Sigmoid colon (tissue), 7 donors: ENCODE measurements at places on chromosomes 3 and 15. TPM values are rescaled to one million over a fixed set of nuclear protein-coding genes. Genes with fewer than 3 reads are reported as not detected.

DNA sequence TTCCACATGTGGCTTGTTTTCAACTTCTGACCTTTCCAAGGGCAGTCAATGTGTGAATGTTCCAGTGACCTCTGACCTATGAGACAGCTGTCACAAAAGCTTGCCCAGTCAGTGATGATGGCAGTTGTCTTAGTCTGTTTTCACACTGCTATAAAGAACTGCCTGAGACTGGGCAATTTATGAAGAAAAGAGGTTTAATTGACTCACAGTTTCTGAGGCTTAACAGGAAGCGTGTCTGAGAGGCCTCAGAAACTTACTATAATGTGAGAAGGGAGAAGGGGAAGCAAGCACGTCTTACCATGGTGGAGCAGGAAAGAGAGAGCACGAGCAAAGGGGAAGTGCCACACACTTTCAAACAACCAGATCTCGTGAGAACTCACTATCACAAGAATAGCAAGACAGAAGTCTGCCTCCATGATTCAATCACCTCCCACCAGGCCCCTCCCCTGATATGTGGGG is 95.6 kb downstream of the ECT2 start:
- no peaks in the 10 kb centered on the region for H3K36me3 ChIP-seq
- no peak overlapping the region for H3K4me3 ChIP-seq
- no peak for DNase-seq
- H3K27me3 ChIP-seq: no peaks in the 10 kb centered on the region

The VGLL3 gene
- 24.0 TPM for total RNA-seq

- no peaks in the 10 kb centered on the region for H3K36me3 ChIP-seq
- no peak overlapping the region for H3K4me3 ChIP-seq
- H3K27ac ChIP-seq: peak overlapping the region; percentile 32
- DNase-seq: no peak
- no peaks in the 10 kb centered on the region for H3K27me3 ChIP-seq
These were observed 34.4 kb upstream of the TNFSF10 start for GRCh38 chr3:172557515-172558220.

- no peak overlapping the region for H3K4me3 ChIP-seq
- H3K36me3 ChIP-seq: no peaks in the 10 kb centered on the region
- no peak overlapping the region for H3K27ac ChIP-seq
- H3K27me3 ChIP-seq: no peaks in the 10 kb centered on the region
These were observed 202.3 kb downstream of the CNTN4 start for GRCh38 chr3:2300938-2301337.

DNA sequence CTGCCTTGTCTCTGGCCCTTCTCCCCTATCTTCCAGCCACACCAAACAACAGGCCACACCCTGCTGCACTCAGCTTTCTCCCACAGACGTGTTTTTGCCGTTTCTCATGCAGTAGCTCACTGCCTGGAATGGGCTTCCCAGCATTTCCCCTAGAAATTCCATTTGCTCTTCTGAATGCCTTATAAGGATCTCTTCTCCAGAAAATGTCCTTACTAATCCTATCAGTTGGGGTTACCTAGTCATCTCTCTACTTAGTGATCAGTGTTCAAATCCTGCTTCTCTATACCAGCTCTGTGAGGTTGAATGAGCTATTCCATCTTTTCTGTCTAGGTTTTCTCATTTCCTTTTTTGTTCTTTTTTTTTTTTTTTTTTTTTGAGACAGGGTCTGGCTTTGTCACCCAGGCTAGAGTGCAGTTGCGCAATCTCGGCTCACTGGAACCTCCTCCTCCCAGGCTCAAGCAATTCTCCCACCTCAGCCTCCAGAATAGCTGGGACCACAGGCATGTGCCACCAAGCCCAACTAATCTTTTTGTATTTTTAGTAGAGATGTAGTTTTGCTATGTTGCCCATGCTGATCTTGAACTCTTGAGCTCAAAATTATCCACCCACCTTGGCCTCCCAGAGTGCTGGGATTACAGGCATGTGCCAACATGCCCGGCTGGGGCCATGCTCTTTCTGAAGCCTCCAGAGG is 98.2 kb upstream of the CHD2 start:
- H3K27me3 ChIP-seq: no peaks in the 10 kb centered on the region
- peak overlapping the region; percentile 98 for H3K27ac ChIP-seq
- DNase-seq: peak; percentile 86
- H3K4me1 ChIP-seq: no peaks in the 10 kb centered on the region

GRCh38 chr3:170044271-170044670 is 6.5 kb downstream of the GPR160 start:
- peaks cover 2% of the 10 kb centered on the region for H3K27me3 ChIP-seq
- peak overlapping the region; percentile 23 for H3K27ac ChIP-seq
- H3K4me1 ChIP-seq: no peaks in the 10 kb centered on the region
- no peak overlapping the region for H3K4me3 ChIP-seq
- no peaks in the 10 kb centered on the region for H3K36me3 ChIP-seq

DNA sequence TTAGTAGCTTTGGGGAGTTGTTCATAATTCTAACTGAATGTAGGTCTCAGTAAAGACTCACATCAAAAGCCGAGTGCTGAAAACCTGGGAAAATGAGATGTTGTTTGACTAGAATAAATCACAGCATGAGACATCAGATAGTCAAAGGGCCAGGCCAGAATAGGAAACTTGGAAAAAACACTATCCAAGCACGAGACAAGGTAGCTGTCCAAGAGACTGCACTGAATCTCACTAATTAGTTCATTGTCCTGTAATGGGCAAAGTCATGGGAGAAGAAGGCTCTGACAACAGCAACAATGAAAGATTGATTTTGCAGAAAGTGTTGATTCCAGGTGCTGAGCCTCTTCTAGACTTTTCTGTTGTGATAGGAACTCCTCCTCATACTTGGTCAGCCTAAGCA is 314.2 kb downstream of the ROBO1 start:
- no peak overlapping the region for H3K4me3 ChIP-seq
- DNase-seq: no peak
- H3K36me3 ChIP-seq: no peaks in the 10 kb centered on the region
- no peaks in the 10 kb centered on the region for H3K27me3 ChIP-seq
- no peak overlapping the region for H3K27ac ChIP-seq

DNA sequence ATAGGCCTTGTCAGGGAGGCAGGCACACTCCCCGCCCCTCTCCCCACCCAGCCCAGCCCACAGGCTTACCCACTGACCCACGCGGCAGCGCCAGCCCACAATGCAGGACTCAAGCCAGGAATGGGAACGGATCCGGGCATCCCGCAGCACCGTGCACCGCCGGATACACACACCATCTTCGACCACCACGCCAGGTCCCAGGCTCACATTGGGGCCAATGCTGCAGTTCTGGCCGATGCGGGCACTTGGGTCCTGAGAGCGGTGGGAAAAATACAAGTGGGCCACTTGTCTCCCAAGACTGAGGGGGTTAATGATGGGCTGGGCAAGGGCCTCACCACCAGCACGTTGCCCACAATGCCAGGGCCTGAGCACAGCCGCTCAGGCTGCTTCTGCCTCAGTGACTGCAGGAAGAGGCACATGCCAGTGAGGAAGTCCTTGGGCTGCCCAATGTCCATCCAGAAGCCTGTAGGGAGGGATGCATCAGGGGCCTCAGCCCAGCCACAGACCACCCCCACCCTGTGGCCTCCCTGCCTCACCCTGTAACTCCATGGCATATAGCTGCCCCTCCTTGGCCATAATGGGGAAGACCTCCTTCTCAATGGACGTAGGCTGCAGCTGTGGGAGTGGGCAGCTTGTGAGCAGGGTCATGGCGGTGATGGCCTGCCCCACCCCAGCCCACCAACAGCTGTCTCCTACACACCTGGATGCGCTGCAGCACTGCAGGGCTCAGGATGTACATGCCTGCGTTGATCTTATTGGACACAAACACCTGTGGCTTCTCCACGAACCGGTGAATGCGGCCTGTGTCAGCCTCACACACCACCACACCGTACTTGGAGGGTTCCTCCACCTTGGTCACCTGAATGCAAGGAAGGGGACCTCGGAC is 1.6 kb downstream of the GMPPB start:
- peaks cover 38% of the 10 kb centered on the region for H3K4me1 ChIP-seq
- no peak overlapping the region for H3K27ac ChIP-seq
- H3K27me3 ChIP-seq: no peaks in the 10 kb centered on the region
- peak overlapping the region; percentile 95 for H3K4me3 ChIP-seq
- H3K36me3 ChIP-seq: peaks cover 10% of the 10 kb centered on the region
- DNase-seq: peak; percentile 62

DNA sequence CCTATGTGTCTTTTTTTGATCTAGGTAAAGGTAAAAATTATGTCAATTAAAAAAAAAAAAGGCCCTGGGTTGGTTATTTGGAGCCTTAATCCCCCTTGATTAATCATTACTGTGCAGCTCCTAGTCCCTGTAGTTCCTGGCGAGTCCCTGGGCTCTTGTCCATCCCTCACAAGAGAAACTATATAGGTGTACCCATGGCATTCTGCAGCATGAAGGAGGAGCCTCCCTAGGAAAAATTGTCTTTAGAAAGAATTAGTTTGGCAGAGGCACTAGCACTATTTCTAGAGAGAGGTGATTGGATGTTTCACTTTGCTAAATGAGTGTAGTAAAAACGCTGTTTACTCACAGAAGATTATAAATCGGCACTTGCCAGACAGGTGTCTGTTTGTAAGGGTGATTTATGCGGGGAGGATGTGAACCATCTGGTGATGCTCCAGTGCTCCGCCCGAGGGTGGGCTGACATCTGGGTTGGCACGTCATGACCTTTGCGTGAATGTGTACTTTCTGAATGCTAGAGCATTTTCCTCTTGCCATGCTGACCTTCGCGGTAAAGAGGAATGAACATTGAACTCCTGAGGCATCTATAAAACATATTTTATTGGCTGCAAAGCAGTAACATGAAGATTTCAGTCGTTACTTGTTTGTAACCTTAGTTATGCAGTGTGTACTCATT is 12.6 kb downstream of the PLCL2 start:
- H3K4me3 ChIP-seq: no peak overlapping the region
- no peaks in the 10 kb centered on the region for H3K4me1 ChIP-seq
- no peaks in the 10 kb centered on the region for H3K27me3 ChIP-seq
- H3K27ac ChIP-seq: no peak overlapping the region

DNA sequence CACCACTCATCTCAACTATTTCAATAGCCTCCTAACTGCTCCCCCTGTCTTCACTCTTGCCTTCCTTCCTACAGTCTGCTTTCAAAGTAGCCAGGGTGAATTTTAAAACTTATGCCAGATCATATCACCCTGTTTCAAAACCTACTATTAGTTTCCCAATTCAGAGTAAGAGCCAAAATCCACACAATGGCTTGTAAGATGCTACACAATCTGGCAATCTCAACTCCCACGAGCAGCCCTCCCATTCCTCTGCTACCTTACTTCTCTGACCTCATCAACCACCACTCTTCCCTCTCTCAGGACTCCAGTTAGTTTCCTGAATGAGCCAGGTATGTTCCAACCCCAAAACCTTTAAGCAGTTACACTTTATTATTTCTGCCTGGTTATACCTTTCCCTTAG is 62.5 kb downstream of the VPS13C start:
- DNase-seq: no peak
- no peaks in the 10 kb centered on the region for H3K27me3 ChIP-seq
- no peak overlapping the region for H3K27ac ChIP-seq
- H3K36me3 ChIP-seq: peaks cover 13% of the 10 kb centered on the region

- no peaks in the 10 kb centered on the region for H3K36me3 ChIP-seq
- DNase-seq: peak; percentile 84
- peaks cover 15% of the 10 kb centered on the region for H3K4me1 ChIP-seq
- H3K27ac ChIP-seq: peak within 1 kb of the TSS; percentile 4
- H3K27me3 ChIP-seq: peaks cover 10% of the 10 kb centered on the region
- peak within 1 kb of the TSS; percentile 52 for H3K4me3 ChIP-seq
These were observed at the start of gene FRMD4B for GRCh38 chr3:69385723-69386555. FRMD4B (minus strand) TSS chr3:69386088; CDS start chr3:69385989, 99 bp downstream.

The DUOX1 gene
- 1.7 TPM for total RNA-seq

GRCh38 chr3:81005992-81006391 is 755.5 kb downstream of the GBE1 start:
- H3K4me3 ChIP-seq: no peak overlapping the region
- no peaks in the 10 kb centered on the region for H3K4me1 ChIP-seq
- no peaks in the 10 kb centered on the region for H3K27me3 ChIP-seq
- no peak for DNase-seq

DNA sequence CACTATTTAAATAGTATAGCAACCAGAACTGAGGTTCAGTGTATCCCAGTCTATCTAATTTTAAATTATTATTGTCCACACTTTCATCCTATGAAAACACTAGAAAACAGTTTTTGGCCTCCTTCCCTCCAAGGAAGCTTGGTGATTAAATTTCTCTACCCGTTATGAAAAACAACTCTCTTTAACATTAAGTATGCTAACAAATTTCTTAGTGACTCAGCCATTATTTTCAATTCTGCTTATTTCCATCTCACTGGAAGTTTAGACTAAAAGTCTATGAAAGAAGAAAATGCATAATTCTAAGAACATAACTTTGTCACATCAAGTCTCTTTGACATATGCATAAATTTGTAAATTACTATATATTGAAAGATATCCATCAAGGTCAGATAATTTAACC is 185.2 kb downstream of the NSUN3 start:
- no peak overlapping the region for H3K27ac ChIP-seq
- H3K4me1 ChIP-seq: peaks cover 20% of the 10 kb centered on the region
- no peaks in the 10 kb centered on the region for H3K36me3 ChIP-seq
- no peaks in the 10 kb centered on the region for H3K27me3 ChIP-seq

GRCh38 chr3:111548092-111548491 is 6.1 kb downstream of the CD96 start:
- H3K36me3 ChIP-seq: no peaks in the 10 kb centered on the region
- H3K4me3 ChIP-seq: no peak overlapping the region
- no peak for DNase-seq
- H3K4me1 ChIP-seq: no peaks in the 10 kb centered on the region

GRCh38 chr15:67350042-67350441 is 95.5 kb downstream of the IQCH start:
- H3K27ac ChIP-seq: no peak overlapping the region
- DNase-seq: no peak
- H3K4me1 ChIP-seq: no peaks in the 10 kb centered on the region
- no peaks in the 10 kb centered on the region for H3K36me3 ChIP-seq
- H3K4me3 ChIP-seq: no peak overlapping the region
- H3K27me3 ChIP-seq: no peaks in the 10 kb centered on the region

DNA sequence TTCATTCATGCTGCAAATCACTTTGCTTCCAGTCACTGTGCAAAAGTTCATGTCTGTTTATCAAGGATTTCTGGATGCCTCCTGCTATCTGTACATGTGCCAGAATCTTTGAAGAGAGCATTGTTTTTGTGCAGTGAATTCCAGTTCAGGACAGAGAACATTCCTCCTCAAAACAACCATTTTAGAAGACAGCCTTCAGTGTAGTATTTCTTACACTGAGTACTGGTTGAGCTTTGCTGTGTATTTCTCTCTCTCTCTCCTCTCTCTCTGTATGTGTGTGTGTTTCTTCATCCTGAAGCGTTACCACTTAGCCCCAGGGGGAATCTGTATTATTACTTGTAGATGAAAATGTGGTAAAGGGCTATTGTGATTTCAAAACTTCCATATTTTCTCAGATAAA is 123.8 kb upstream of the CHL1 start:
- H3K4me1 ChIP-seq: peaks cover 22% of the 10 kb centered on the region
- no peak for DNase-seq
- no peak overlapping the region for H3K4me3 ChIP-seq
- peak overlapping the region; percentile 73 for H3K27ac ChIP-seq
- H3K27me3 ChIP-seq: no peaks in the 10 kb centered on the region
